SJCRH30 (cell line): ENCODE measurements at places on chromosomes 3 and 15.

- no peak for DNase-seq
- no peaks in the 10 kb centered on the region; the same call in 1 of the 2 replicates for H3K27me3 ChIP-seq
- no peaks in the 10 kb centered on the region for H3K36me3 ChIP-seq
- H3K4me3 ChIP-seq: no peak overlapping the region
- no peak overlapping the region for H3K27ac ChIP-seq
Observed at GRCh38 chr3:9056581-9056980, 93.3 kb upstream of the RAD18 start.

GRCh38 chr3:161695811-161696210 is 199.2 kb downstream of the OTOL1 start:
- no peak for DNase-seq
- no peaks in the 10 kb centered on the region for H3K27me3 ChIP-seq
- H3K36me3 ChIP-seq: no peaks in the 10 kb centered on the region

DNA sequence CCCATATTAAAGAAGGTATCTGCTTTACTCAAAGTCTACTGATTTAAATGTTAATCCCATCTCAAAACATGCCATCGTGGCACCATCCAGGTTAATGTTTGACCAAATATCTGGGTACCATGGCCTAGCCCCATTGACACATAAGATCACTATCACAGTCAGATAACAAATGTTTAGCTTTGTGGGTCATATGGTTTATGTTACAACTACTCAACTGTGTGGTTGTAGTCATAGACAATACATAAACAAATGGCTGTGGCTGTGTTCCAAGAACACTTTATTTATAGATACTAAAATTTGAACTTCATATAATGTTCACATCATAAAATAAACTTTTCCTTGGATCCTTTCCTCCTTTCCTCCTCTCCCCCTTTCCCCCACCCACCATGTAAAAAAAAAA is 9.8 kb upstream of the SNRPN start:
- DNase-seq: no peak
- H3K27ac ChIP-seq: no peak overlapping the region
- H3K4me1 ChIP-seq: peaks cover 5% of the 10 kb centered on the region
- H3K36me3 ChIP-seq: no peaks in the 10 kb centered on the region
- no peak overlapping the region for H3K4me3 ChIP-seq
- H3K27me3 ChIP-seq: no peaks in the 10 kb centered on the region

- H3K27ac ChIP-seq: no peak overlapping the region
- no peaks in the 10 kb centered on the region for H3K27me3 ChIP-seq
- H3K4me3 ChIP-seq: no peak overlapping the region
- H3K36me3 ChIP-seq: peaks cover 9% of the 10 kb centered on the region
Observed at GRCh38 chr15:48422401-48422800, 91.2 kb downstream of the DUT start.

- no peak for DNase-seq
- no peak overlapping the region for H3K4me3 ChIP-seq
Observed at GRCh38 chr15:45884289-45884688, 249.5 kb downstream of the SQOR start.

GRCh38 chr3:195221015-195221853 is 49.7 kb downstream of the XXYLT1 start:
- no peak for DNase-seq

DNA sequence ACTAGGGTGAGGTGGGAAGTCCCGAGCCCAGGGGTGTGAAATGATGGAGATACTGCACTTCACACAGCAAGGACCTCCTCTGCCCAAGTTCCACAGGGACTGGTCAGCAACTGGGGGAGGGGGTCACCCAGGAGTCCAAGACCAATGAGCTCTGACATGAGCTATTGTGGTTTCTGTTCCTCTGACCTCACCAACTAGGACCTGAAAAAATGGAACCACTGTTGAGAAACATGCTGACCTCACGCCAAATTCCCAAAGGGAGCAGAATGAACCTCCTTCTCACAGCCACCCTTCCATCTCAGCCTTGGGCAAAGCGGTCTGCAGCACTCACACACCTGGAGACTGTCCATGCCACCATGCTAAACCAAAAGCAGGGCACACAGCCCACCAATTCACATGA is 69.3 kb downstream of the LRIG1 start:
- no peak for DNase-seq
- H3K4me1 ChIP-seq: peaks cover 16% of the 10 kb centered on the region
- no peaks in the 10 kb centered on the region for H3K36me3 ChIP-seq

GRCh38 chr3:46143951-46144473 is 64.1 kb downstream of the CCR1 start:
- H3K27me3 ChIP-seq: no peaks in the 10 kb centered on the region
- H3K27ac ChIP-seq: no peak overlapping the region
- no peaks in the 10 kb centered on the region for H3K4me1 ChIP-seq
- H3K4me3 ChIP-seq: no peak overlapping the region
- no peak for DNase-seq

DNA sequence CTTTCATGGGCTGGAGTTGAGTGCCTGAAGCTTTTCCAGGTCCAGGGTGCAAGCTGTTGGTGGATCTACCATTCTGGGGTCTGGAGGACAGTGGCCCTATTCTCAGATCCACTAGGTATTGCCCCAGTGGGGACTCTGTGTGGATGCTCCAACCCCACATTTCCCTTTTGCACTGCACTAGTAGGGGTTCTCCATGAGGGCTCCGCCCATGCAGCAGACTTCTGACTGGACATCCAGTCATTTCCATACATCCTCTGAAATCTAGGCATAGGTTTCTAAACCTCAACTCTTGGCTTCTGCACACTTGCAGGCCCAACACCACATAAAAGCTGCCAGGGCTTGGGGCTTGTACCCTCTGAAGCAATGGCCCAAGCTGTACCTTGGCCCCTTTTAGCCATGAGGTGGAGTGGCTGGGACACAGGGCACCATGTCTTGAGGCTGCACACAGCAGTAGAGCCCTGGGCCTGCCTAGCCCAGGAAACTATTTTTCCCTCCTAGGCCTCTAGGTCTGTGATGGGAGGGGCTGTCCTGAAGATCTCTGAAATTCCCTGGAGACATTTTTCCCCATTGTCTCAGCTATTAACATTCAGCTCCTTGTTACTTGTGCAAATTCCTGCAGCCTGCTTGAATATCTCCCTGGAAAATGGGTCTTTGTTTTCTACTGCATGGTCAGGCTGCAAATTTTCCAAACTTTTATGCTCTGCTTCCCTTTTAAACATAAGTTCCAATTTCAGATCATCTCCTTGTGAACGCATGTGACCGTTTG is 6.0 kb upstream of the HACD2 start:
- no peaks in the 10 kb centered on the region for H3K4me1 ChIP-seq
- no peak overlapping the region for H3K4me3 ChIP-seq
- no peak overlapping the region for H3K27ac ChIP-seq
- peaks cover 5% of the 10 kb centered on the region for H3K36me3 ChIP-seq
- H3K27me3 ChIP-seq: no peaks in the 10 kb centered on the region

DNA sequence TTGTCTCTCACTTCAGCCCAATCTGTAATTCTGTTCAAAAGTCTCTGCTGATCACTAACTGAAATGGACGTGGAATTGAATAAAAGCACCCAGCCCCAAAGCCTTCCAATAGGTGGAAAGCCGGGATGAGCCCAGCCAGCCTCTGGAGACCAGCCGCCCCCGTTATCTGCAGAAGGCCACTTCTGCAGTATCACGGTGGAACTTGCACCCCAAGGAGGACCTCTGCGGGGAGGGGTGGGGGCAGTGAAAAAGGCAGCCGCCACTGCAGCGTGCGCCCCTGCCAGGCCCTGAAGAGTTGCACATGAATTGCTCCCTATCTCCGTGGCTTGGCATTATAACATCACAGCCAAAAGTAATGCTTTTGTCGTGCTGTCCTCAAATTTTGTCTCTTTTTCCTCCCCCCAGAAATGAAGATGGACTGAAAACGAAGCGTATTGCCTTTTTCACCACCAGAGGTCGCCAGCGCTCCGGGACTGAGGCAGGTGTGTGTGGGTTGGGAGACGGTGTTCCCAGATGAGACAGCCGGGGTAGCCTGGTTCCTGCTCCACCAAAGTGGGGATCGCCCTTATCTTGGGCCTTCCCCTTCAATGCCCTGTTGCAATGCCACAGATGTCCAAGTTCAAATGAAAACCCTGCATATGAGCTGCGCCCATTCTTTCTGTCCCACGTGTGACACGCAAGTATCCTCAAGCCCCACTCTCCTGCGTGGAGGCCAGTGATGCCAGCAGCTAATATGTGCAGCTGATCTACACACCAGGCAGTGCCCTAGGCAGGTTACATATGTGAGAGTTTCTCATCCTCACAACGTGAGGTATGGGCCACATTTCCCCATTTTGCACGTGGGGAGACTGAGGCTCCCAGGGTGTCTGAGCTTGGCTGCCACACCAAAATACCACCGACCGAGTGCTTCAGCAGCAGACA is 96.0 kb downstream of the LRRK1 start:
- no peaks in the 10 kb centered on the region for H3K36me3 ChIP-seq
- no peaks in the 10 kb centered on the region for H3K27me3 ChIP-seq
- H3K4me1 ChIP-seq: peaks cover 5% of the 10 kb centered on the region; the same call in 1 of the 2 replicates
- DNase-seq: peak; percentile 91
- H3K4me3 ChIP-seq: no peak overlapping the region
